A549 (cell line): ENCODE measurements at places on chromosomes 7 and 10. TPM values are rescaled to one million over a fixed set of nuclear protein-coding genes. Genes with fewer than 3 reads are reported as not detected.

The DPP6 gene
- not detected in 3 replicates for polyA plus RNA-seq

The MCM10 gene
- 22.4 to 25.4 TPM (median 24.3 TPM) in 3 replicates for polyA plus RNA-seq

The RADIL gene
- polyA plus RNA-seq = 1.1 to 1.5 TPM (median 1.1 TPM) in 3 replicates

The C10orf67 gene
- polyA plus RNA-seq = 0.05 to 0.12 TPM (median 0.06 TPM) in 3 replicates

The EPO gene
- not detected in 3 replicates for polyA plus RNA-seq

The ZNF488 gene
- polyA plus RNA-seq = 6.8 to 8.3 TPM (median 6.9 TPM) in 3 replicates

The CLCN1 gene
- 0.03 TPM in 1 of 3 replicates, not detected in the others for polyA plus RNA-seq

The MRC1 gene
- polyA plus RNA-seq = 0.01 to 0.03 TPM in 2 of 3 replicates, not detected in the other

The PCLO gene
- 0.41 to 0.84 TPM (median 0.70 TPM) in 3 replicates for polyA plus RNA-seq

The SORCS3 gene
- not detected in 3 replicates for polyA plus RNA-seq

- DNase-seq = no peak
Measured at GRCh38 chr7:28258240-28258639, 77.6 kb upstream of the JAZF1 start.

GRCh38 chr10:507908-508444 is 181.5 kb downstream of the DIP2C start:
- no peak for DNase-seq

DNA sequence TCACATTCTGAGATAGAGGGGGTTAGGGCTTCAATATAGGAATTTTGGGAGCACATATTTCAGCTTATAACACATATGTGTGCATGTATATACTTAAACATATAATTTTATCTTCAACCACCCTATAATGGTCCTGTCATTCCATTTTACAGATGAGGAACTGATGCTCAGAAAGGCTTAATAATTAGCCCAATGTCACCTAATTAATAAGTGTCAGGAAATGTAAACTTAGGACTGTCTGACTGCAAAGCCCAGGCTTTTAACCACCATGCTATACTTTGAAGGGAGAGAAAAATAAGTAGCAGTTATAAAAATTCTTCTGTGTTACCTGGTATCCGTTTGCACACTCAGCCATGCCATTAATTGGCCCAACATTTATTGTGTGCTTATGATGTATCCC is 172.6 kb downstream of the SKIDA1 start:
- no peak for DNase-seq

GRCh38 chr10:43653746-43654145 is 5.1 kb upstream of the ZNF32 start:
- no peak for DNase-seq

DNA sequence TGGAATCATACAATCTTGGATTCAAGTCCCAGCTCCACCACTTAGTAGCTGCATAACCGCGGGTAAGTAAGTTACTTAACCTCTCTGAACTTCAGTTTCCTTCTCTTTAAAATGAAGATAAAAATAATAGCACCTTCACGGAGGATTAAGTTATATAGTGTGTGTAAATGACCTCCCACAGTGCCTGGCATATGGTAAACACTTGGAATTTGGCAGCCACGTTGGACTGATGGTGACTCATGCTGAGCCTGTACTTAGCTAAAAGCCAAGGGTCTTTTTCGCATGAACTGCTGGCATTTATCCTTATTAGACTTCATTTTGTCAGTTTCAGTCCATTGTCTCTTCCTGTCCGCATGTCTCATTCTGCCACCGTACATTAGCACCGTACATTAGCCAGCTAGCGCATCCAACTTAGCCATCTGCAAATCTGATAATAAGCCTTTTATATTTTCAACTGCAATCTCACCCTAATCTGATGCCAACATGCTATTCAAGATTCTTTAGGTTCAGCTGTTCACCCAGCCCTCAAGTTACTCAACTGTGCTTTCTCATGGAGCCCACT is 11.2 kb downstream of the SLC13A4 start:
- no peak for DNase-seq

DNA sequence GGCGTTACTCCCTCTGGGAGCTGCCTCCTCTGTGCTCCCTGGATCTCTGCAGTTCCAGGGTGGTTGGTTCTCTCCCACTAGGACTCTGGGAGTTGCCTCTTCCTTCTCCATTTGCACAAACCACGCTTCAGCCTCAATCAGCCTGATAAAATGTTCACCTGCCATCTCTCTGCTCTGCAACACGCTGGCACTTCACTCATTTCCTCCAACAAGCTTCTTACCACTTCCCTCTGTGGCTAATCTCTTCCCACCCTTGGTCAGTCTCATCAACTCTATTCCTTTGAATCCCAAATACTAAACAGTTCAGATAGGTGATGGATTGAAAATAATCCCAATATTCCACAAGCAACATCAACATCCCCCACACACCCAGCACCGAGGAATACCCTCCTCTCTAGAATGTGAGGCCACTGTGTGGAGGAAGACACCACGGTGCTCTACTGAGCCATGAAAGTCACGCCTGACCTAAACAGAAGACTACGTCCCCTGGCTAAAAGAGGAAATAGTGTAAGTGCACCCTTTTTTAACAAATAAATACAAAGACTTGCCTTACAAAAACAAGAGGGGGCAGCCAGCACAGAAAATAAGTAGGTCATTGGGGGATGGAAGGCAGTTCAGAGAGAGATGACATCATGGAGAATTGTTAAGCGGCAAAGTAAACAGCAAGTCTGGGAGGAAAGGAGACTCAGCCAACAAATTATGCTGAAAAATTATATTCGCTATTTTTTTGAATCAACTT is 1.9 kb upstream of the FAM170B start:
- no peak for DNase-seq

DNA sequence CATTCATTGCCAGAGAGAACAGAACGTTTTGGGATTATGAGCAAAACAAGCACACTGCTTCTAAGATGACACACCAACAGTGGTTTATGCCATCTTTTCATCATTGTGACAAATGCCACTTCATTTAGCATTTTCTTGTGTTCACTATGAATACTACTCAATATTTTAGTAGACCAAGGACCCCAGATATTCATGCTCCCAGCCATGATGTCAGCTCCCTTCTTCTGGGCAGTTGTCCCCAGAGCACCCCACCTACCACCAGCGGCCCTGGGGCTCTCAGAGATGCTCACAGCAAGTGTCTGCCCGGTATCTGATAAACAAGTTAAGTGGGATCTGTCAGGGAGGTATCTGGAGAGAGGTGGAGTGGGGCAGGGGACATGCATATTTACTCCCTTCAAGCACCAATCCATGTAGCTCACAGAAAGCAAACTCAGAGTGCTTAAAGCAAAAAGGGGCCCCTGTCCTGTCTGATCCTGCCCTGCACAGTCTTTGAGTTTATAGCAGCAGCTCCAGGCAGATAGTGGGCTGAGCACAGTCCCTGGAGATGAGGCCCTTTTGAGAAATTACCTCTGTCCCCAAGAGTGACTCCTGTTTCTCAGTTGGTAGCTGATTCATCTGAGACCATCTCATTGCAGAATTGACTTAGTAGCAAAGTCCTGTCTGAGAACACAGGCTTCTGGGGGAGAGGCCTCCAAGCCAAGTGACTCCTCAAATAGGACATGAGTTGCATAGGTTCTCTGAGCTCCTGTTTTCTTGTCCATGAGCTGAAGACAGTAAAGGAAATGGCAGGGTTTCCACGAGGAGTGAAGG is 281.8 kb upstream of the KLF6 start:
- no peak for DNase-seq

DNA sequence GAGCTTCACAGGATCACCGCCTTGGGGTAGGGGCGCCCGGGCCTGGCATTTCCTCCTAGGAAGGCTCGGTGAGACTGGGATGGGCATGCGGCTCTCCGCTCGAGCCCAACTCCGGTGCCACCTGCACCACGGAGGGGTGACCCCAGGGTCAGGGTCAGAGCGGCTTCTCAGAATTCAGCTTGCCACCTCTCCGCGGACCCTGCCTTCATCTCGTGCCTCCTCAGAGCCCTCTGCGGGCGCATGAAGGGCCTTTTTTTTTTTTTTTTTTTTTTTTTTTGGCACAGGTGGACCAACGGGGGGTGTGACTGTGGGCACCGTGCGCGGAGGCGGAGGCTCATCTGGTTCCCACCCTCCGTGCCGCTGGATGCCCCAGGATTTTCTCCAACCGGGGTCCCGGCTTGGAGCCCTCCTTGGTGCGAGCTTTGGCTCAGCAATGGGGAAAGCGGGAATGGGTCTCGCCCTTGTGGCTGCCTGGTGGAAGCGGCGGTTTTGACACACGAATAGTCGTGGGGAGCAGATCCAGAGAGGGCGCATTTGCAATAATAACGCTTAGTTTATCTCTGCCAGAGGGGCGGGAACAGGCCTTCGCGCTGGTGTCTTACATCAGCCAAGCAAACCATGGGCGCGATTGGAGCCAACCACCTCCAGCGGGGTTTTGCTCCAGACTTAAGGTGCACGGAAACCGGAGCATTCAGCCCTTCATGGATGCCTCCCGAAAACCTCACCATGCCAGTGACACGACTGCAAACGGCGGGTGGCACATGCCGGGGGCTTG is 5.0 kb upstream of the TNRC18 start:
- DNase-seq = no peak

DNA sequence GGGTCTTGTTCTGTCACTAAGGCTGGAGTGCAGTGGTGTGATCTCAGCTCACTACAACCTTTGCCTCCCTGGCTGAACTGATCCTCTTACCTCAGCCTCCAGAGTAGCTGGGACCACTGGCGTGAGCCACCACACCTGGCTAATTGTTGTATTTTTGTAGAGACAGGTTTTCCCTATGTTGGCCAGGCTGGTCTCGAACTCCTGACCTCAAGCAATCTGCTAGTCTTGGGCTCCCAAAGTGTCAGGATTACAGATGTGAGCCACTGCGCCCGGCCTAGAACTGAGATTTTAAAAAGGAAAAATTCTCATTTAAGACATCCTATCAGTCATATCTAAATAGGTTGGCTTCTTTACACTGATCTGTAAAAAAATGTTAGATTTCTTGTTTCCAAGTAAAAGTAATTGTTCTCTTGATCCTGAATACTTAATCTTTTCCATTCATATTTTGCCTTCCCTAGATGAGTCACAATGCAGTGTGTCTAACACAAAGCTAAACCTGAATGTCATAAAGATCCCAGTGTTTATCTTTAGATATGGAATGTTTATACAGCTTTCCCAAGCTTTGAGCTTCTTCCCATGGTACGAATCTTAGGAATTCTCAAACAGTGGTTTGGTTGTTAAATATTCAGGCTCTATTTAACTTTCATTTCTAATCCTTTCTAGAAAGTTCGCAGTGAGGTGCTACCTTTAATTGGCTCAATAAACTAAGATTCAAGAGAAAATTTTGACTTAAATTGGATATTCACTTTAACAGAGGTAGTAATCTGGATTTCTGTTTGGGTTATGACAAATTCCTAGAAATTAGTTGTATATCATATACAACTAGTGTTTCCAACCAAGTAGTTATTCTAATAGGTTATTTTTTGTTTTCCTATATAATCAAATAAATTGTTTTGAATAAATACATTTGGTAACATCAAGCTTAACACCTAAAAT is 12.1 kb upstream of the LAMB1 start:
- DNase-seq = peak; percentile 85

DNA sequence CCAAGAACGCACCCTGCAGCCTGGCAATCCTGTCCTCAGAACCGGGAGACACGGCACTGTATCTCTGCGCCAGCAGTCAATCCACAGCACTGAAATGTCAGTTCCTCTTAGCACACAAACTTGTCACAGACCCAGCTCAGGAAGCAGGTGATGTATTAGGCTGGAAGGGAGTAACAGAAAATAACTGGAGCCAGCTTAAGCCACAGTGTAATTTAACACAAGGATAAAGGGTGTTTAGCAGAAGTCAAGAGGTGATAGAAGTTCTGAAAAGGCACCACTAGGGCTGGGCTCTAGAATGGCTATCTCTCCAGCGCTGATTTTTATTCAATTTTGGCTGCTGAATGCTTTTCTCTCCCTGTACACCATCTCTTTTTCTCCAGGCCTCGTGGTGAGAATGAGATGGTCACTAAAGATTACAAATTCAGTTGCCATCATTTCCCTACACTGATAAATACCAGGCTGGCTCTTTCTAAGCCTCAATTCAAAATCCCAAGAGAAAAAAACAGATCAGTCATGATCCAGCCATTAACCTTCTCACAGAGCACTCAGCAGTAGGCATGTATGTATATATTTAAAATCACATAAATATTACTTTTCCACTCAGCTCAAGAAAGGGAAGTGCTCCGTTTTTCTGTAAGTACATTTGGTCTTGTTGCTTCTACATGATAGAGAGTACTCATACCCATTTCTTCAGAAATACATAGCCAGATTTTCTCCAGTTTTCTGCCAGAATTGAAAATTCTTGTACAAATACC is 102.7 kb upstream of the PRSS1 start:
- DNase-seq = no peak

DNA sequence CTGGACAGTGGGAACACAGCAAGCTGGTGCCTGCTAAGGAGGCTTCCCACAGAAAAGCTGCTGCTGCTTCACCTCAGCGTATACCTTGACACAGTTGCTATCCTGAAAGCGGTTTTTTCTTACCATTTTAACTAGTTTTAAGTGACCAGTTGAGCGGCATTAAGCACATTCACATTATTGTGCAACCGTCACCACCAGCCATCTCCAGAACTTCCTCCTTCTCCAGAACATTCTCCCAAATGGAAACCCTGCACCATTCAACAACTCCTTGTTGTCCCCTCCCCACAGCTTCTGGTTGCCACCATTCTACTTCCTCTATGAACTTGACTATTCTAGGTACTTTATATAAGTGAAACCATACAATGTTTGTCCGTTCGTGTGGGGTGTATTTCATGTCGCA is 169.9 kb downstream of the SNX10 start:
- DNase-seq = no peak

DNA sequence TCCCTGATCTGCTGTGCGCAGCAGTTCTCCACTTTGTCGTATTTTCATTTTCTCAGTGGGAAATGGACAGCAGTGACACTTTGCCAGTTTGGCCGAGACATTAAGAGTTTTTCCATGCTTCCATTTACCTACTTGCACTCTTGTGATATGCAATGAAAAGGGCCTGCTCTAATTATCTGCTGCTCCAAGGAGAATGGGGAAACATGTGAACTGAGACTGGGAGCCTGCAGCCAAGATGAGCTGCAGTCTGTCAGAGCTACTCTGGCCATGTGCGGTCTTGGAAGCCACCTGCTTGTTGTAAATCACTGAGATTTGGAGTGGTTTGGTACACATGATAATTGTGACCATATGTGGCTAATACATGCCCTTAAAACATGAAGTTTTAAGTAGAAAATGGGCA is 586.6 kb upstream of the POT1 start:
- DNase-seq = no peak

DNA sequence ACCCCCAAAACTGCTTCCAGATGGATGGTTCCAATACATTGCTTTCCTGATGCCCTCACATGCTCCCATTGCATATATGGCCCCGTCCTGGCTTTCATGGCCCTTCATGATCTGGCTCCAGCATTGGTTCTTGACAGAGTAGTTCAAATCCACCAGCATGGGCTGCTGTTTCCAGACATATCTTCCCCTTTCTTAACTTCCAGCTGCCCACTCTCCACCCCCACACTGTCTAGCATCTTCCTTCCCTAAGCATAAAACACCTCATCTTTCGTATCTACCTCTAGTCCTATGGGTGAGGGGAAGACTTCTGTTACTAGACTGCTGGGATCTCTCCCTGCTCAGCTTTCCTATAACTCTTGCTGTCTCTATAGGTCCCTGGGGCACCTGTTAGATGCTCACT is 13.2 kb upstream of the GOLGA7B start:
- DNase-seq = no peak

DNA sequence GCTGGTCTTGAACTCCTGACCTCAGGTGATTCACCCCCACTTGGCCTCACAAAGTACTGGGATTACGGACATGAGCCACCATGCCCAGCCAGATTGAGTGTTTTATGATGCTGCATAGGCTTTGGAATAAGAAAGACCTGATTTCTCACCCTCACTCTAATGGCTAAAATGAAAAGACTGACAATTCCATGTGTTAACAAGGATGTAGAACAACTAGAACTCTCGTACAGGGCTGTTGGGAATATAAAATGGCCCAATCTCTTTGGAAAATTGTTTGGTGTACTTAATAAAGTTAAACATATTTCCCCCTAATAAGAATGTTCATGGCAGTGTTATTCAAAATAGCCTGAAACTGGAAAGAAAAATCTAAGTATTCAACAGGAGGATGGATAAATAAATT is 43.2 kb upstream of the VCL start:
- DNase-seq = no peak
